ENCODE measurements at places on chromosomes 11 and 22.

DNA sequence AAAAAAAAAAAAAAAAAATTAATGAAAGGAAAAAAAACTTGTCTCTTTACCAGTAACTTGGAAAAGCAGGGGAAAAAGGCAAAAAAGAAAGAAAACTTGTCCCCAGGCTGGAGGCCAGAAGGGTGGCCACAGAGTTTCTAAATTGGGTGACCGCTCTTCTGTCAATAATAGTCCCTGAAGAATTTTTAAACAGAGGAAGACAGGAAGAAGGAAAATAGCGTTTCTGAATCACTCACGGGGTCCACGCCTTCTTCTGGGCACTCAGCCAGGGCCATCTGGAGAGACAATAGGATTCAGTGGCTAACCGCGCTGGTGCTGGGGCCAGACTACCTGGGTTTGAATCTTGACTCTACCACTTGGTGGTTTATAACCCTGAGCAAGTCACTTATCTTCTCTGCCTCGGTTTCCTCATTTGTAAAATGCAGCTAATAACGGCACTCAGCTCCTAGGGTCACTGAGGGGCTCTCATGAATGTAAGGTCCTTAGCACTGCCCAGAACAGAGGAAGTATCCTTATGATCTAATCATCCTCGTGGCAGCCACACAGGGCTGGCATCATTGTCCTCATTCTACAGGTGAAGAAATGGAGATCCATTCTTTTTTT, 7.0 kb downstream of the C11orf86 start:
- peak; percentile 61 for DNase-seq

GRCh38 chr11:41320238-41320637, 139.2 kb downstream of the LRRC4C start:
- DNase-seq: no peak

DNA sequence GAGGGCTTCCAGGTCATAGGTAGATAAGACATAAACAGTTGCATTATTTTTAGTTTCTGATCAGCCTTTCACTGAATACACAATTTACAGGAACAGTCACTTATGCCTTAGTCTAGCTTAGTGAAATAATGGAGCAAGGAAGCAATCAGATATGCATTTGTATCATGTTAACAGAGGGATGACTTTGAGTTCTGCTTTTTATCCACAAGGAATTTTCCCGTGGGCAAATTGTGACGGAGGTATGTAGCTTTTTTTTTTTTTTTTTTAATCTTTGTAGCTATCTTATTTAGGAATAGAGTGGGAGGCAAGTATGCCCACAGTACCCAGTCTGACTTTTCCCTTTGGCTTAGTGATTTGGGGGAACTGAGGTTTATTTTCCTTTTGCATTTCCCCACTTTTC, 3.4 kb upstream of the NLRP10 start:
- DNase-seq: no peak

DNA sequence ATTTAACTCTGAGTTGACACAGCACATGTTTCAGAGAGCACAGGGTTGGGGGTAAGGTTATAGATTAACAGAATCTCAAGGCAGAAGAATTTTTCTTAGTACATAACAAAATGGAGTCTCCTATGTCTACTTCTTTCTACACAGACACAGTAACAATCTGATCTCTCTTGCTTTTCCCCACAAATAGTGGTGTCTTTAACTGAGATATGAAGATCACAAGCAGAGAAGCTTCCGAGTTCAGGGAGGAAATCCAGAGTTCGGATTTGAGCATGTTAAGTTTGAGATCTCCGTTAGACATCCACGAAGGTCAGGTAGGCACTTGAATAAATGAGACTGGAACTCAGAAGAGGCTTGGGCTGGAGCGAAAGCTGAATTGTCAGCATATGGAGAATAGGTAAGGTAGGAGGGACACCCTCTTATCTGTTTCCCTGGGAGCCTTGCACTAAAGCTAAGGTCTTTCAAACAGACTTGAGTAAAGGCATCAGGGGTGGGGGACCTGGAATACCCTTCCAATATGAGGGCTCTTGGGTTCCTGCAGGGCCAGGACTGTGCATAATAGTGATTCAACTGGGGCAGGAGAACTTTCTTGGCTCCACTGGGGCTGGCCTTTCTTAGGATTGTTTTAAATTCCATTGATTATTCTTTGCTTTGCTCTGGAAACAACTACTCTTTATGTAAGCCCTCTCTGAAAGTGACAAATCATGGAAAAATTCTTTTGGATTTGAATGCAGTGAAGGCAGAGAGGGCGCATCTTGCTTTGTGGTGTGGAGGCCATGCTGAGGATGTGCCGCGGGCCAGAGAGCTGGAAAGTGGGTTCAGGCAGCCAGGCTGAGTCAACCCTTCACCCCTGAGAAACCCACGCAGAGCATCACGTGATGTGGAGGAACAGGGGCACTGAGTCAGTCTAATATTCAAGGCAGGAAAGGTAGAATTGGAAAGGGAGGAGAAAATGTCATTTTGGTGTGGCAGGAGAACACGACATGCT, 62.7 kb upstream of the AMPD3 start:
- DNase-seq: no peak

DNA sequence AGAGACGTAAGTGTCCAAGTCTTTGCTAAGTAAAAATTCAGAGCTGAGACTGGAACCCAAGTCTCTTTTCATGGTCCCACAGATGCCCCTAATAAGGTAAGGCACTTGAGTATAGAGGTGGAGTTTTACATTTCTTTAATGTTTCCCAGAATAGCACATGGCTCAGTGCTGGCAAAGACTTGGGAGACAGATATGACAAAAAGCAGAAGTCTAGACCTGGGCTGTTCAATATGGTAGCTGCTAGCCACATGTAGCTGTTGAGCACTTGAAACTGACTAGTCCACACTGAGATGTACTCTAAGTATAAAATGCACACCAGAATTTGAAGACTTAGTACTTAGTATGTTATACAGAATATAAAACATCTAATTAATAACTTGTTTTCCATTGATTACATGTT, 17.6 kb downstream of the VSTM5 start:
- no peak for DNase-seq

GRCh38 chr11:112216561-112217105, 9.6 kb upstream of the PTS start:
- peak; percentile 31 for DNase-seq
